ENCODE measurements at places on chromosomes 16 and 17. TPM values are rescaled to one million over a fixed set of nuclear protein-coding genes. Genes with fewer than 3 reads are reported as not detected.

DNA sequence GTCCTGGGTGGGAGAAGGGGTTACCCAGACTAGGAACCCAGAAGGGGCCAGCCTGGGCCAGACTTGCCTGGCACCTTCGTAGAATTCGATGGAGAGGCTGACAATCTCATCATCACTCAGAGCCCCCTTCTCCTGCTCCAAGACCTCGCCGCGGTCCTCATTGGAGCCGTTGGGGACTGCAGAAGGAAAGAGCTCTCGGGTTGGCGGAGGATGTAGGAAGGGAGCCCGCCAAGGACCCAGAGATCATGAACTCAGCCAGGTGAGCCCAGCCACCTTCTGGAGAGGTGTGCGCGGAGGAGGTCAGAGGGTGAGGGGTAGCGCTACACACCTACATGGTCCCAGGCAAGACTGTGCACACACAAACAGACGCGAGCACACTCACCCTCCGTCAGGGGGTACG lies 8.5 kb downstream of the CISD3 start:
- no peaks in the 10 kb centered on the region for H3K27me3 ChIP-seq
- DNase-seq: no peak
- H3K4me3 ChIP-seq: no peak overlapping the region
- peaks cover 19% of the 10 kb centered on the region for H3K4me1 ChIP-seq
- H3K36me3 ChIP-seq: peaks cover under 1% of the 10 kb centered on the region

Gene SEPTIN1
- 163 TPM for total RNA-seq

Gene CCL14
- total RNA-seq: not detected

Gene SPAG5
- 15.4 TPM for total RNA-seq

- H3K36me3 ChIP-seq: no peaks in the 10 kb centered on the region
- no peak overlapping the region for H3K4me3 ChIP-seq
- no peak overlapping the region for H3K27ac ChIP-seq
These were observed 26.0 kb upstream of the HNF1B start for GRCh38 chr17:37770631-37771518.

Gene CCL17
- not detected for total RNA-seq

DNA sequence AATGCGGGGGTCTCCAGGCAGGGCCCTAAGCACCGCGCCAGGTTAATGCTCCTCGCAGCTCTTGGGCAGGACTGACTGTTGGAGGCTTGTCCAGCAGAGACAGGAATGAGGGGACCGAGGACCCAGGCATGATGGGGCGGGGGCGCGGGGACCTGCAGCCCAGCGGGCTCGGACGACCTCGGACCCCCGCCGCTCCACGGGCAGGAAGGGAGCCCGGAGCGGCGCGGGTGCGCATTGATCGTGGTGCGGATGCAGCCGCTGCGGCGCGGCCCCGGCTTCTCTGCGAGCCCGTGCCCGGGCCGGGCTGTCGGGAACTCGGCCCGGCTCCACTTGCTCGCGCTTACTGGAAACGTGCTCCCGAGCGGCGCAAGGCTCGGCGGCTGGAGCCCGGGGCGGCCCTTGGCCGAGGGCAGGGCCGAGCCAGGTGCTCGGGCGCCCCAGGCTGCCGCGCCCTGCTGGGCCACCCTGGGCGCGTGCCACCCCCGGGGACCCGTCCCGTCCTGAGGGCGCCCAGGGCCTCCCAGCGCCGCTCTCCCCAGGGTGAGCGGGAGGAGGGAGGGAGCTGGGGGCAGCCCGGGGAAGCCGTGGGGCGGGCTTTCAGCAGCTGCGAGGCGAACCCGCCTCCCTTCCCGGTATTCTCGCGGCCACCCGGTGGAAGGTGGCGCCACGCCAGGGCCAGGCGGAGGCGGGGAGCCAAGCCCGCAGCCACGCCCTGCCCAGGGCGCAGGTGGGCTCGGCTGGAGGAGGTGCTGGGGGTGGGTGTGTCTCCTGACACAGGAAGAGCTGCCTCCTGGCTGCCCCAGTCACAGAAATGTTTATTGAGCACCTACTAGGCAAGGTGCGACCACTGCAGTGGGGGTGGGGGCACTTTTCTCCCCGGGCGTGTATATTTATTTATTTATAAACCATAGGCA lies 45.9 kb downstream of the SOCS3 start:
- peak overlapping the region; percentile 26 for H3K4me3 ChIP-seq
- peaks cover 55% of the 10 kb centered on the region for H3K4me1 ChIP-seq
- H3K36me3 ChIP-seq: no peaks in the 10 kb centered on the region
- H3K27ac ChIP-seq: no peak overlapping the region
- peak; percentile 85 for DNase-seq
- no peaks in the 10 kb centered on the region for H3K27me3 ChIP-seq

Gene CARD14
- not detected for total RNA-seq

DNA sequence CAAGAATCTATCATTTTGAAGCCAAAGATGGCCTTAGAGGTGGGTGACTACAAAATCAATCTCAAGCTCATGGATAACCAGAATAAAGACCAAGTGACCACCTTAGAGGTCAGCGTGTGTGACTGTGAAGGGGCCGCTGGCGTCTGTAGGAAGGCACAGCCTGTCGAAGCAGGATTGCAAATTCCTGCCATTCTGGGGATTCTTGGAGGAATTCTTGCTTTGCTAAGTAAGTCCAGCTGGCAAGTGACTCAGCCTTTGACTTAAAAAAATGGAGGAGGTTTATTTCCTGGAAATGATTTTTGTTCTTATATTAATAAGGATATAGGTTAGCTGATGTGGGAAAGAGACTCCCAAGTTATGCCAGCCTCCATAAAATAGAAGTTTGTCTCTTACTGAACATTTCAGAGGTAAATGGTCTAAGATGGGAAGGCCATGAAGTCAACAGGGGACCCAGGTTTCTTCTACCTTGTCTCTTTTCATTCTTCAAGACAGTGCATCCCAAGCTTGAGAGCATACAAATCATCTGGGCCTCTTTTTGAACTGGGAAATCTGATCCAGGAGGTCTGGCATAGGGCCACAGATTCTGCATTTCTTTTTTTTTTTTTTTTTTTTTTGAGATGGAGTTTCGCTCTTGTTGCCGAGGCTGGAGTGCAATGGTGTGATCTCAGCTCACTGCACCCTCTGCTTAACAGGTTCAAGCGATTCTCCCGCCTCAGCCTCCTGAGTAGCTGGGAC lies 19.8 kb upstream of the TANGO6 start:
- H3K36me3 ChIP-seq: no peaks in the 10 kb centered on the region
- H3K4me1 ChIP-seq: no peaks in the 10 kb centered on the region
- no peak overlapping the region for H3K4me3 ChIP-seq
- no peaks in the 10 kb centered on the region for H3K27me3 ChIP-seq

Data from CD4-positive, alpha-beta T cell (primary cell).